ENCODE measurements at places on chromosomes 4 and X. TPM values are rescaled to one million over a fixed set of nuclear protein-coding genes. Genes with fewer than 3 reads are reported as not detected.

Gene SEPSECS
- 7.1 TPM for total RNA-seq

Gene ADAM29
- total RNA-seq = not detected

Gene TAF7L
- 0.23 TPM for total RNA-seq

Gene TLR10
- total RNA-seq = not detected

Gene GPR173
- 4.2 TPM for total RNA-seq

Gene NPY1R
- total RNA-seq = 0.12 TPM

Gene ZNF157
- 0.12 TPM for total RNA-seq

Gene RNF150
- 0.30 TPM for total RNA-seq

Measured in smooth muscle cell of the coronary artery (primary cell).